ENCODE measurements at places on chromosomes 4 and X.

DNA sequence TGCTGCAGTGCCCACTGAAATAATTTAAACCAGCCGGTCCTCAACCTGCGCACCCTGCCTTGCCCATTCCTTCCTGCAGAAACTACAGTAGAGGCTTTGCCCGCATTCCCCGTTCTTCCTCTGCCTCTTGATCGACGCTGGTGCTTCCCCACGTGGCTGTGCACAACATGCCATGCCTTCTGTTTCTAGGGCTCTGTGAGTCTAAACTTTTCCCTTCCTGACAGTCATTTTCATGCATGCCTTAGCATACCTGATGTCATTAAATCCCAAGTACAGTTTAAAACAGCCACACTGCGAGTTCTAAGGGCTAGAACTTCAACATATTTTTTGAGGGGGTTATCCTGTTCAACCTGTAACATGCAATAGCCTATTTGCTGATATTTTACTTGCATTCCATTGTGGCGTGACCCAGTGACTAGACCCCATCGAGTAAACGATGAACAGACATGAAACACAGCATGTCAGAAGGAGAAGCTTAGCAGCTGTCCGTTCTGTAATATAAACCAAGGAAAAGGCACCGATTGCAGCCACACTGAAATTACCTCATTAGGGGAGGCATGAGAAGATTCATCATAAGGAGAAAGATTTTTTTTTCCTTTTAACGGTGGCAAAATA, 232.5 kb downstream of the ARHGAP10 start:
- DNase-seq = no peak

DNA sequence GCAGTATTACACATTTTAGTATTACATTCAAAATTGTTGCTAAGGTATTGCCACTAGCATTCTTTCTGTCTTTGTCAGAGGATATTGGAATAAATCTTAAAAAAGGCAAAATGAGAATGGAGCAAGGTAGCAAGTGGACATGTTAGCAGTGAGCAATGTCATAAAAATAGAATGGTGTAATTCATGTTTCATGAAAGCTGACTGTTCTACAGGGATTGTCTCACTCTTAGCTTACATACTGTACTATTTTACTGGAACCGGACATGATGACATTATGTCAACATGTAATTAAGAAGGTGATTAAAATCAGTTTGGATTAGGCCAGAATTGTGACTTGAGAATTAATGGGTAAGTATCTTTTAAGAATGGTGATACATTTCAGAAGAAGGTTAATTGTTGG, 1086.2 kb downstream of the STIM2 start:
- DNase-seq = no peak

- DNase-seq = no peak
Measured at GRCh38 chr4:186918466-186918865, 194.8 kb upstream of the FAT1 start.

DNA sequence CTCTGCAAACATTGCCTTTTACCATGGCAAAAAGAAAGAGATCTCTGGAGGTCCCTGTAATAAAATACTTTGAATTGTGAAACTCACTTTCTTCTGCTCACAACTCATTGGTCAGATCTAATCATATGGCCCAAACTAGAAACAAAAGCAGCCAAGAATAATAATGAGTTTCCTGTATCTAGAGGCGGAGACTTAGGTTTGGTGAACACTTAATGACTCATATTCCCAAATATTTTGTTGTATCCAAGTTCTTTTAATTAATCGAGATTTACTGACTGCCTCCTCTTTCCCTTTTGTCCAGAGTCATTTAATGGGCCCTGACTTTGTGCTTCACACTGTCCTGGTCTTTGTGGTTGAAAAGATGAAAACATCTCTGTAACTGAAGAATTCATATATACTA, 190.6 kb downstream of the CCSER1 start:
- DNase-seq = no peak
